ENCODE measurements at places on chromosomes 5 and 9.

DNA sequence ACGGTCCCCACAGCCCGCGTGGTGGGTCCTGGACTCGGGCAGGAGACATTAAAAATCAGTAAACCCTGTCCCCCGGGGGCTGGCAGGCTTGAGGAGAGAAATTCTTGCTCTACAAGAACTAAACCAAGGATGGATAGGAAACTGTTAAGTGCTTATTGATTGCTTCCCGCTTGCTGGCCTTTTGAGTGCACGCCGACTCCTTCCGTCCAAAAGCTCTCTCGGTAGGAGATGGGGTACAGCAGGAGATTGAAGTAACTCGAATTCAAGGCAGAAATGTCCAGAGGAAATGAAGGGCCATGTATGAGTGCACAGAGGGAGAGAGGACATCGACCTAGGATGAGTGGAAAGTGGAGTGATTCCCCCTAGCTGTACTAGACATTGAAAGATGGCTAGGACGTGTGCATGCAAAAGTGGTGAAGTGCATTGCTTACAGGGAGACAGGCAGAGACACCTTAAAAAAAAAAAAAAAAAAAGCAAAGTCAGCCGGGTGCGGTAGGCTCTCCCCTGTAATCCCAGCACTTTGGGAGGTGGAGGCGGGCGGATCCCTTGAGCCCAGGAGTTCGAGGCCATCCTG lies 923 bp downstream of the RECK start:
- DNase-seq, result no peak

- peak; percentile 74 for DNase-seq
Measured at GRCh38 chr5:31148959-31149475, 44.5 kb upstream of the CDH6 start.

DNA sequence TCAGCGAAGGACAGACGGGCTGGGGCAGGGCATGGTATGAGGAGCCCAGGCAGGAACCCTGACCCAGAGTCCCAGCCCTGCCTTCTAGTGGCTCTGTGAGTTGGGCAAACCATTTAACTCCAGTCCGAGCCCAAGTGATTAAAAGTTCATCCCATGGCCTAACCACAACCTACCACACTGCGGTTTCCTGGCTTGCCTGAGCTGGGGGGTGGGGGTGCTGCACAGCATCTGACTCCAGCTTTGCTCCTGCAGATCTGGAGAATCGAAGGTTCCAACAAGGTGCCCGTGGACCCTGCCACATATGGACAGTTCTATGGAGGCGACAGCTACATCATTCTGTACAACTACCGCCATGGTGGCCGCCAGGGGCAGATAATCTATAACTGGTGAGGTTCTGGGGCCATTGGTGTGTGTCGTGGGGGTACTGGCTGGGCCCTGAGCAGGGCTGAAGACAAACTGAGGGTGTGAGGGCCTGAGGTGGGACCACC lies 49.0 kb downstream of the STOM start:
- DNase-seq, result peak; percentile 86

- DNase-seq, result peak; percentile 85
Measured at GRCh38 chr5:134227259-134227658, 1.4 kb upstream of the PPP2CA start.

DNA sequence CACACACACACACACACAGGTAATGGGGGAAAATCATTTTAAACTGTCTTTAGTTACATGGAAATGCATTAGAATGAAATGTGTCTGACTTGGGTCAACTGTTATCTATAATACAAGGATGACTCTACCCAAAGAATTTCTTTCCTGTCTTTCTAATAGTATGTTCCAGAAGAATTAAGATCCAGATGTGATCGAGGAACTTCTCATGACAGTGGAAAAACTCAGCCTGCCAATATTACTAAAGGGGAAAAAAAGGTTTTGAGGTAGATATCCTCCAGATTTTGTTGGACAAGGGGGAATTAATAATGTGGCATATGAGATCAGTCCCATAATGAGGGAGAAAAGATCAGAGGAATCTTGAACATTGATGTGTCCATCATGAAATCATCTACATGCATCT lies 190.6 kb upstream of the MAP3K1 start:
- DNase-seq, result no peak

DNA sequence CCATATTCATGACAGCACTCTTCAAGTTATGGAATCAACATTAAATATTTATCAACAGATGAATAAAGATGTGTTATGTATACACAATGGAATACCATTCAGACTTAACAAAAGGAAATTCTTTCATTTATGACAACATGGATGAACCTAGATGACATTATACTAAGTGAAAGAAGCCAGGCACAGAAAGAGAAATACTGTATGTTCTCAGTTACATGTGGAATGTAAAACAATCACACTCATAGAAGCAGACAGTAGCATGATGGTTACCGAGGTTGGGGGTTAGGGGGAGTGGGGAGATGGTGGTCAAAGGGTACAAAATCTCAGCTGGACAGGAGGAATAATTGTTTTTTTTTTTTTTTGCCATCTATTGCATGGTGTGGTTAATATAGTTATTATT lies 431.9 kb downstream of the DMAC1 start:
- DNase-seq, result no peak

- DNase-seq, result no peak
Measured at GRCh38 chr9:11735391-11735790, 957.8 kb upstream of the TYRP1 start.

GRCh38 chr5:7094626-7095025 lies 301.3 kb upstream of the ADCY2 start:
- DNase-seq, result peak; percentile 59

DNA sequence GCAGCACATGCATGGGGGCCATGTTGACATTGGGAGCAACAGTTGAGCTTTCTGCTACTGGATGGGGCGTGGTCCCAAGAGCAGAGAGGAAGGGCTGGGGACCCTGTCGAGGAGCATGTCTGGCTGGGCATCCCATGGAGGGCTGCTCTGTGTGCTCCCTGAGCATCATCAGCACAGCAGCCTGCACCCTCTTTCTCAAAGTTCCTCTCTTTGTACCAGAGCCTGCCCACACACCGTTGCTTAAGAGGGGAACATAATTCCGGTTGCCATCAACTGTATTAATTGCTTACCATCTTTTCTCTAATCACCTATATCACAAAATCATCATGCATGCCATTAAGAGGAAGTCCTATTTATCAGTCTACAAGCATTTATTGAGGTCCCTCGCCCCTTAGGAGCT lies 55.2 kb upstream of the DIRAS2 start:
- no peak for DNase-seq

GRCh38 chr9:134595014-134595413 lies 46.6 kb upstream of the COL5A1 start:
- DNase-seq, result no peak

DNA sequence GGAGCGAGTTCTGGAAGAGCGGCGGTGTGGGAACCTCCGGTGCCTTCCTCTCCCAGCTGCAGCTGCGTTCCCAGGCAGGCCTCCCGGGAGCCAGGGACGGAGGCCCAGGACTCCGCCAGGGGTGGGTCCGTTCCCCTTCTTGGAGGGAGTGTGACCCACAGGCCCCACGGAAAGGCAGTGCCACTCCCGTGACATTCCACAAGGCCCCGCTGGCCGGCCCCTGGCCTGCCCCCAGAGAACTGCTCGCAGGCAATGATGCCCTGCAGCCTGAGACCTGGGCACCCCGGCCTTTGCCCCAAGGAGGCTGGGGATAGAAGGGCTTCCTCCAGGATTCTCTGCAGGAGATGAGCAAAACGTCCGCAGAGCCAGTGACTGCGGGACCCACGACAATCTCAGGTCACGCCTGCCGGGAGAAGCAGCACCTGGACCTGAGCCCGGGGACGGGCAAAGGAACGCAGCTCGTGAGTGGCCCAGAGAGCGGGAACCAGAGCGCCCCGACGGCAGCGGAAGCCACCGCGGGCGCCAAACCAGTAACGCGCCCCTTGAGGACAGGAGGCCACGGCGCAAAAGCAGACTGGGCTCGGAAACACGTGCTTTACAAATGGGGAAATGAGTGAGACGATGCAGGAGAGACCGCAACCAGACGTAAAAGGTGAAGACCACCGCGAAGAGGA lies 9.3 kb downstream of the OBP2B start:
- peak; percentile 81 for DNase-seq

GRCh38 chr5:141439411-141440141 lies 9.3 kb downstream of the PCDHGA12 start:
- DNase-seq, result no peak

- no peak for DNase-seq
Measured at GRCh38 chr9:33244137-33244784, 4.3 kb downstream of the SPINK4 start.

DNA sequence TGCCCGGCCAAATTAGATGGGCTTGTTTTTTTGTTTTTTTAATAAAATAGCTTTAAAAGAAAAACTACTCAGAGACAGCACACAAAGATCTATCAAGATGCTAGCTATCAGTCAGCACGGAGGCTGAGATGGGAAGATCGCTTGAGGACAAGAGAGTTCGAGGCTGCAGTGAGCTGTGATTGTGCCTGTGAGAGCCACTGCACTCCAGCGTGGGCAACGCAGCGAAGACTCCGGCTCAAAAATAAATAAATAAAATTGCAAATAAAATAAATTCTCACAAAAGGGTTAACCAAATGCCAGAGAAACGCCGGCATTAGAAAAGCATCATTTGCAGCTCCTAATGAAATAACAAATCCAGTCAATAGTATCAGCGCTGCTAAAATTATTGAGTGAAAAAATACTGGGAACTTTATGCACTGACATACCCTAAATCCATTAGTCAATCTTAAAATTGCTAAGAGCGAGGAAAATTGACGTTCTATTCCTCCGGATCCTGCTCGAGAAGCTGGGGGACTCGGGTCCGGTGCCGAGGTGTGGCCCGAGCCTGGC lies 681 bp downstream of the CPLANE1 start:
- peak; percentile 32 for DNase-seq

GRCh38 chr5:91469517-91470165 lies 86.5 kb upstream of the ARRDC3 start:
- peak; percentile 72 for DNase-seq

GRCh38 chr5:125205601-125206225 lies 459.3 kb upstream of the ZNF608 start:
- peak; percentile 64 for DNase-seq

DNA sequence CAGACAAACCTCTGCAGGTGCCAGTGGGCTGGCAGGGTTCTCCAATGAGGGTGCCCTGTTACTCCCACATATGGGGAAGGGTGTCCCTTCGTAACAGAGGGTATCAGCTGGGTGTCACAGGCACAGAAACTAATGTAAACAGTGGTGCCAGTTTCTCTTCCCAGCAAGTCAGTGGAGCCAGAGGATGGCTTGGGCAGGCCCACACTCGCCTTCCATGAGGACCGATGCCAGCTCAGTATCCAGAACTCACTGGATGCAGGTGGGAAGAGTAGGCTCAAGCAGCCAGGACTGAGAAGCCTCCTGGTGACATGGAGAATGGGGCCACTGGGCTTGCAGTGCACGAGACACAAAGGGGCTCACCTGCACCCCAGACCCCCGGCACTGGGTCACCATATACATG lies 30.4 kb downstream of the FSTL4 start:
- no peak for DNase-seq

DNA sequence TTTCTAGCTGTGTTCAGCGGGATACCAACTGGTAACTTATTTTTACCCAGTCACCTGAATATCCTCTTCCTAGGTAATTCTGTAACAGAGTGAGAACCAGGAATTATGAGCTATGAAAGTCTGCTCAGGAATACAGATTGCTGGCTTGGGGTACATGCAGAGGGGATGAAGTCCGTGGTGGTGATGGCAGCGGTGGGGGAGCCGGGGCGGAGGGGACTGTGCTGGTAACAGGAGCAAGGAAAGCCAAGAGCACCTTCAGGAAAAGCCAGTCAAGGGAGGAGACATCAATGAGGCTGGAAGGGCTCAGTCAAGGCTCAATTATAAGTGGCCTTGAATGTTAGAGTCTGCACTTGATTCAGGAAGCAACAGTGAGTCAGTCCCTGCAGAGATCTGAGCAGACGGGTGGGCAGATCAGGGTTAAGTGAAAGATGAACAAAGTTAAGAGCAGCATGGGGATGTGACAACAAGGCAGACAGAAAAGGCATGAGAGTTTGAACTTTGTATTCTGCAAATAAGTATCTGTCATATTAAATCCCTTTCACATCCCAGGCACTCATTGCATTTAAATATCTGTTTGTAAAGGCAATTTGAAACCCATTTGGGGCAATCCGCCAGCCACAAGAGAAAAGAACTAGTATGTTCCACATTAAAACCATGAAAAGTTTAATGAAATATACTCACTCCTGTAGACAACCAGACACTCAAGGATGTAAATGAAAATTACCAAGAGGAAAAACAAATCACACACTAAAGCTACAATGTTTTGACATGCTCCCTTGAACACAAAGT lies 101.2 kb downstream of the TTC39B start:
- no peak for DNase-seq

- DNase-seq, result no peak
Measured at GRCh38 chr5:173970878-173971650, 17.9 kb upstream of the C5orf47 start.

DNA sequence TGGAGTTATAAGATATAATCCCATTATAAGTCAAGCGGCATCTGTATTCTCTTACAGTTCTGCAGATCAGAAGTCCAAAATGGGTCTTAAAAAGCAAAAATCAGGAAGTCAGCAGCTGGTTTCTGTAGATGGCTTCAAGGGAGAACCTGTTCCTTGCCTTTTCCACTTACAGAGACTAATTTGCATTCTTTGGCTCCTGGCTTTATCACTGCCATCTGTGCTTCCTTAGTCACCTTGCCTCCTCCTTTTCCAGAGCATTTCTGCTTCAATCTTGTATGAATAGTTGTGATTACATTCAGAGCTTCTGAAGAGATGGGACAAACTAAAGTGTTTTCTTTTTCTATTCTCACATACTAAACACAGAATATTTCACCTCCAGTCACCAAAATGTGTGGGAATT lies 647.3 kb upstream of the GRAMD2B start:
- no peak for DNase-seq

DNA sequence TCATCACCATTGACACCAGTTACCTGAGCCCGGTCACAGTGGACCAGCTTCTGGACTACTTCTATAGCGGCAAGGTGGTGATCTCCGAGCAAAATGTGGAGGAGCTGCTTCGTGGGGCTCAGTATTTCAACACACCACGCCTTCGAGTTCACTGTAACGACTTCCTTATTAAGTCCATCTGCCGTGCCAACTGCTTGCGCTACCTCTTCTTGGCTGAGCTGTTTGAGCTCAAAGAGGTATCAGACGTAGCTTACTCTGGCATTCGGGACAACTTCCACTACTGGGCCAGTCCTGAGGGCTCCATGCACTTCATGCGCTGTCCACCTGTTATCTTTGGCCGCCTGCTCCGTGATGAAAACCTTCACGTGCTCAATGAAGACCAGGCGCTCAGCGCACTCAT lies 520 bp downstream of the CCIN start:
- peak; percentile 40 for DNase-seq

DNA sequence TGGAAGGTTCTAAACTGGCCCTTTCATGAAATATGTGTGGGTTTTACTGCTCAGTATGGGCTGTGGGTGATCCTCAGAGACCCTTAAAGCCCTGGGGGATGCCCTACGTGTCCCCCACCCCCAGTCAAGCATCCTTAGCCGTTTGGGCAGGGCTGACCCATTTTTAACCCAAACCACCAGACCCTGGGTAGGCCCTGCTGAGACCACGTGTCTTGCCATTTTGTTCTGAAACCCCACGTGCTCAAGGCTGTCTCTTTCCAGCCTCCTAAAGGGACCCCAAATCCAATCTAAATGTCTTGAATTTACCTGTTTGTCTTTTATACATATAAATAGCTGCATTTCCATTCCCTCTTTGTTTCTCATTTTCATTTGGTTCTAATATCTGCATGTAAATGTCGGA lies 94.9 kb downstream of the PAX5 start:
- DNase-seq, result no peak
